ENCODE measurements at places on chromosomes 13 and 19.

DNA sequence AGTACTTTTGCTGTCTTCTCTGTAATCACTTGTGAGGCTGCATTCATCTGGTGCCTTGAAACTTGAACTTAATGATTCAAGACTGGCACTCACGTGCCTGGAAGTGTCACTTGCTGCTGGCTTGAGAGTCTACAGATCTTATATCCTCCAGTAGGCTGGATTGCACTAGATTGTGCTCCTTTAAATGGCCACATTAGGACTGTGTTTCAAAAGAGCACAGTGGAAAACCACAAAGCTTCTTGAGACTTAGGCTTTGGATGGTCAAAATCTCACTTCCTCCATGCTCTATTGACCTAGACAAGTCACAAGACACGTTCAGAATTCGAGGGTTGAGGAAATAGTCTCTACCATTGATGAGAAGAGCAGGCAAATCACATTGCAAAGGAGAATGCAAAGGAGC lies 1278.8 kb upstream of the MIR17HG start:
- no peak for DNase-seq

GRCh38 chr13:33640832-33641231 lies 177.1 kb upstream of the RFC3 start:
- no peak for DNase-seq

- no peak for DNase-seq
Measured at GRCh38 chr13:94366677-94367076, 112.8 kb downstream of the DCT start.

- DNase-seq = no peak
Measured at GRCh38 chr13:87355451-87355850, 315.7 kb upstream of the SLITRK5 start.

DNA sequence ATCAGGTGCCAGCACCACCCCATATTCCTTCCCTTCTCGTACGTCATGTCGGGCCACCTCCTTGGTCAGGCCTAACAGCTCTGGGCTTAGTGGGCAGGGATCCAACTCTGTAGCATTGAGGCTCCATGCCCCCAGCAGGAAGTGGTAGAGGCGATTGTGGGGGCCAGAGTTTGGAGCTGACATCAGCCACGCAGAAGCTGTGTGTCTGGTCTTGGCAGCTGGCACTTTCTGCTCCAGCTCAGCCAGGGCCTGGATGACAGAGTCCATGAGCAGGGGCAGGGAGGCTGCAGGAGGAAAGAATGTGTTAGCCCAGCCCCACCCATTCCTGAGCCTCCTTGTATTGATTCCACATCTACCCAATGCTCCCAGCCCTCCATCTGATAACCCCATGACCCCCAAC lies 3.0 kb downstream of the PGLYRP2 start:
- no peak for DNase-seq

DNA sequence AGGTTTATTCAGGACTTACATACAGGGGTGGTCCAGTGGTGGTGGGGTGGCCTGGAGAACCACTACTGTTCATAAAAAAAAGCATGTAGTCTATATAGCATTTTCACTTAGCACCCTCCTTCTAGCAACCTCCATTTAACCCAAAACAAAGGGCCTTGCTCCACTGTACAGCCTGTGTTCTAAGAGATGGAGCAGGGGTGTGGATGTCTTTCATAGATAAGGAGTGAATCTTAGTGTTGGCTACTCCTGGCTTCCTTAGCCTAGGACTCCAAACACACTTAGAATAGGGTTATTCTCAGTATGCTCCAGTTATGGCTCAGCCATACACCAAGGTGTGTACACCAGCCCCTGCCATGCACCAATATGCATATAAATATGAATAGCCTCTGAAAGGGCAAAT lies 95.2 kb downstream of the ELF1 start:
- DNase-seq = no peak

GRCh38 chr19:9354651-9355050 lies 8.2 kb upstream of the ZNF177 start:
- DNase-seq = no peak

- DNase-seq = no peak
Measured at GRCh38 chr13:30373727-30374126, 48.6 kb upstream of the UBE2L5 start.

- no peak for DNase-seq
Measured at GRCh38 chr13:23741879-23742510, 147.2 kb downstream of the MIPEP start.

All from posterior cingulate gyrus (tissue), 11 donors.